ENCODE measurements at places on chromosomes 16 and 17.

DNA sequence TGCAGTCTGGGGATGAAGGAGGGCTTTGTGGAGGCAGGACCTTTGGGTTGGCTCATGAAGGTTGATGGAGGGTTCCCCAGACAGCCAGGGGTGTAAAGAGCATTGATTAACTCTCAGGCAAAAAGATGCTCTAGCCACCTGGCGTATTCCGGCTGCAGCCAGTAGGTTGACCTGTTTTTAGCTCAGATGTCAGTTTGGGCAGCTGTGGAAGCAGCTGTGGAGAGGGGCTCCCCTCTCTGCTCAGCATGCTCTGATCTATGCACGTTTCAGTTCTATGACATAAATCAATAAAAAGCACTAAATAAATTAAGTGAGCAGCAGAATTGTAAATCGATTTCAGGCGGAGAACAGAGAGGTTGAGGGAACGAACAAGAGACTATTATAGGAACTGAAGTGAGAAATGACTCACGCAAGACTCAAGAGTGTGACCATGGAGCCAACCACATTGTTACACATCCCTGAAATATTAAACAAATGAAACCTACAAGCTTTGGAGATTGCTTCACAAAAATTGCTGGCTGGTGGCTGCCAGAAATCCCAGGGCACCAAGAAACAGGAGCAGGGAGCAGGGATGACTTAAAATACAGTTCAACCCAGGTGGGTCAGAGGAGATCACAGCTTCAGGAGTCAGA lies 111.9 kb downstream of the GSG1L start:
- peak; percentile 60 for DNase-seq

DNA sequence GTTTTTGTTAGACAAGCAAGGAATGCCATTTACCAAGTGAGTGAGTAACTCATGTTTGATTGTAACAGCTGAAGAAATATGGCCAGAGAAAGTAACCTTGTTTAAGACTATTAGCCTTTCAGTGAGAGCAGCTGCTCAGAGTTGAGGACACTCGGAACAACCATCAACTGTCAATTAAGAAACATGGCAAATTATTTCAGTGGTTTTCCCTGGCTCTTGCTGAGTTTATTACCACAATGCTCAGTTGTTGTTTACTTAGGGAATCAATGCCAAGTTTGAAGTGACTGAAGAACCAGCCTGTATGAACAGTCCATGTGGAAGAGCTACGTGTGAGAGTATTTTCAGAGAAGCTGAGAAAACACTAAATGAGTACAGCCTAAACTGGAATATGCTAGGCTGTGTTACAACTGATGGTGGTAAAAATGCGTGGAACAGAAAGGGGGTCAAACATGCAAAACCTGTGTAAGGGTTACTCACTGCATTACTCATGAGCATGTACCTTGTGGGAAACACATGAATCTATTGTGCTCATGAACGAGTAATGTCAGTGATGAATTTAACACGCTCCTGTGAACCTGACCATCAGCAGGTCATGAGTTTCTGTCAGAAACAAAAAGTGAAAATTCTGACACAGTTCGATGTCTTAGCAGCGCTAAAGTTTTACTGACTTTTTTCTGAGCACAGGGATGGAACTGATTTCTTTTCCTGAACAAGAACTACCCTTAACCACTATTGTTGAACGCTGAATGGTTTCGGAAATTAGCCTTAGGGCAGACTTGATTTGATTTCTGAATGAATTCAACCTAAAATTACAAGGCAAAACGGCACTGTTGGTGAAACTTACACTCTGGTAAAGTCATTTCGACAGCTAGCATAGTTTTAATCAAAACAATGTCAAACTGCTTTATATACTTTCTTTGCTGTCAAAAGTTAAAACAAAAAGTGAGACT lies 33.5 kb downstream of the GNA13 start:
- no peak for DNase-seq

GRCh38 chr16:117379-118365 lies 20.8 kb downstream of the NPRL3 start:
- peak; percentile 67 for DNase-seq

- DNase-seq = no peak
These were observed 5.1 kb downstream of the TTYH2 start for GRCh38 chr17:74218436-74218835.

GRCh38 chr16:11232852-11233726 lies 22.9 kb downstream of the SOCS1 start:
- no peak for DNase-seq

DNA sequence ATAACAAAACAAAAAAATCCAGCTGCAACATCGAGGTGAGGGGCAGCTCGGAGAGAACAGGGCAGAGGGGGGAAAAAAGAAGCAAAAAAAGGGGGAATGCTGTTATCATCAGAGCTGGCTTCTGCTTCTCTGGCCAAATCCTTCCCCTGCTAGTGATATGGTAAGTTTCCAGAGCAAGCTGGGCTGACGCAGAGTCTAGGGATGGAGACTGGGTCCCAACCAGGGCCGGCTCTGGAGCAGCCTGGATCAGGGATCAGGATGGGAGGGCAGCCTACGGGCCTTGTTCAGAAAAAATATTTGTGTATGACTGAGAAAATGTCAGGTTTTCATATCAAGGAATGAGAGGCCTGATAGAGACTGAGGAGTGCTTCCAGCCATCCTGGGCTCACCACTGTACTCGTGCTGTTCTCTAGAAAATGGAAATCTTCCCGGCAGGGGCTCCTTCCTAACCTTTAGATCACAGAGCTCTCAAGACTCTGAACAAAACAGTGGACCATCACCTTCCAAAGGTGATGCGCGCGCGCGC lies 726 bp upstream of the C1QTNF1 start:
- DNase-seq = no peak

DNA sequence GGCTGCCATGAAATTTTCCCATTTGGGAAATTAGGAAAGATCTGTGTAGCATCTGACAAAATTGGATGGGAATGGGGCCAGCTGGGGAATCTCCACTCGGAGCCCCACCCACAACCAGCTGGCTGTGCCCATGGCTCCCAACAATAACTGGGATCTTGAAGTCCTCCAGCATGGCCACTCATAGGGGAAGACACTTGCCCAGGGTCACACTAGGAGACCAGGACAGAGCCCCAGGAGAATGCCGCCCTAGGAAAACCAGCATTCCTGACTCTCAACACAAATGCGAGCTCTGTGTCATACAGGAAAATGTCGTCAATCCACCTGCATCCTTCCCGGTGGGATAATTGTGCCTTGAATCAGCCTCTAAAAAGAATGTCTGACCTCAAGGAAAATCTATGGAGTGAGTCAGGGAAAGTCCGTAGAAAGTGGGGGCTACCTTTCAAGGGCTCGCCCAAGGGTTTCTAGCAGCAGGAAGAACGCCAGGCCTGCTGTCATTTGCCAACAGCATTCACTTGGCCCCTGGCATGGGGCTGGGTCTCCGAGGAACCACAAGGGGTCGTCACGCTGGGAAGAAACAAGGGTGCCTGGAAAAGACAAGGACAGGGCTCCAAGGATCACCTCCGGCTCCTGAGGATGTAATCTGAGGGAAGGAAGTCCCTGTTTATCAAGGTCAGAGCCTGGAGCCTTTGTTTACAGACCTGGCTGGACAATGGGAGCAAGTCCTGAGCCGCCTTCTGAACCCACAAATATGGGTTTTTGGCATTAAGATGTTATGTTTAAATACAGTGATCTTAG lies 15.9 kb downstream of the CDH5 start:
- no peak for DNase-seq

GRCh38 chr17:74009056-74009625 lies 194.3 kb upstream of the RPL38 start:
- no peak for DNase-seq

- DNase-seq = no peak
These were observed 13.5 kb upstream of the LYRM9 start for GRCh38 chr17:27906623-27907022.

DNA sequence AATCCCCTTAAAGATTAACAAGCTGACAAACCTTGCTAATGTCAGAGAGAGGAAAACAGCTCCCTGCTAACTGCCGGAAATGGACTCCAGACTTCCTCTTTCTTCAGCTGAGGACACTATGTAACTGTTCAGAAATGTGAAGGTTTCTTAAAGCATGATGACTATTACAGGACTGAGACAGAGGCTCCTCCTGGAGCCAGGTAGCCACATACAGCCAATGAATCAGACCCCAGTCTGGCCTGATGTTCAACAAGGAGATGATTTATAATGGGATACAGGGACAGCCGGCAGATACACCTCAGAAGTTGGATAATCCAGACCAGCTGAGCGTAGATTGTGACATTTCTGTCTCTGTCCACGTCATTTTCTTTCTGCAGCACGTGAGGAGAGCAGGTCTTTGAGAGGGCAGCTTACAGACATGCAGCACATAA lies 216.2 kb downstream of the HS3ST3A1 start:
- no peak for DNase-seq
